Smooth muscle cell of the coronary artery (primary cell): ENCODE measurements at places on chromosomes 6 and 20. TPM values are rescaled to one million over a fixed set of nuclear protein-coding genes. Genes with fewer than 3 reads are reported as not detected.

SLC22A1 gene
- total RNA-seq: 0.53 and 0.70 TPM in 2 replicates

CCDC170 gene
- total RNA-seq: 0.23 and 0.82 TPM in 2 replicates

RAD21L1 gene
- not detected in 2 replicates for total RNA-seq

GJA10 gene
- not detected in 2 replicates for total RNA-seq

C6orf132 gene
- total RNA-seq: 0.12 and 0.75 TPM in 2 replicates

TDP2 gene
- 15.6 and 37.8 TPM in 2 replicates for total RNA-seq

GGTLC1 gene
- not detected in 2 replicates for total RNA-seq

DCDC2 gene
- 0.15 TPM in 1 of 2 replicates, not detected in the other for total RNA-seq

MYH7B gene
- total RNA-seq: under 0.01 and 0.47 TPM in 2 replicates

JPH2 gene
- total RNA-seq: 0.23 and 1.1 TPM in 2 replicates

HLA-DOA gene
- under 0.01 TPM in 1 of 2 replicates, not detected in the other for total RNA-seq

MUC21 gene
- total RNA-seq: not detected in 2 replicates

PRL gene
- not detected in 2 replicates for total RNA-seq

CDSN gene
- total RNA-seq: not detected in 2 replicates

ANKRD66 gene
- not detected in 2 replicates for total RNA-seq

BPI gene
- 0.12 and 0.30 TPM in 2 replicates for total RNA-seq

CTAGE9 gene
- not detected in 2 replicates for total RNA-seq

KLC4 gene
- 15.2 and 23.5 TPM in 2 replicates for total RNA-seq

MAP1LC3A gene
- total RNA-seq: 14.7 and 17.2 TPM in 2 replicates

PKIG gene
- total RNA-seq: 110 and 120 TPM in 2 replicates

CD93 gene
- total RNA-seq: 4.7 and 6.0 TPM in 2 replicates

C20orf144 gene
- total RNA-seq: 0.15 TPM in 1 of 2 replicates, not detected in the other

SPAG4 gene
- 3.5 and 17.3 TPM in 2 replicates for total RNA-seq

CD40 gene
- total RNA-seq: 1.9 and 7.8 TPM in 2 replicates

NRN1 gene
- total RNA-seq: 0.15 and 8.7 TPM in 2 replicates

KHDRBS2 gene
- not detected in 2 replicates for total RNA-seq

TBXT gene
- not detected in 2 replicates for total RNA-seq

R3HDML gene
- not detected in 2 replicates for total RNA-seq

NMBR gene
- not detected in 2 replicates for total RNA-seq

LTV1 gene
- 11.8 and 19.4 TPM in 2 replicates for total RNA-seq

ZNF334 gene
- 1.2 and 1.3 TPM in 2 replicates for total RNA-seq

TNF gene
- total RNA-seq: not detected in 2 replicates

ZNF391 gene
- total RNA-seq: 0.45 and 0.70 TPM in 2 replicates
